ENCODE measurements at places on chromosomes 5 and 9.

- no peak for DNase-seq
Observed at GRCh38 chr9:112872019-112872418, 18.7 kb downstream of the SLC46A2 start.

DNA sequence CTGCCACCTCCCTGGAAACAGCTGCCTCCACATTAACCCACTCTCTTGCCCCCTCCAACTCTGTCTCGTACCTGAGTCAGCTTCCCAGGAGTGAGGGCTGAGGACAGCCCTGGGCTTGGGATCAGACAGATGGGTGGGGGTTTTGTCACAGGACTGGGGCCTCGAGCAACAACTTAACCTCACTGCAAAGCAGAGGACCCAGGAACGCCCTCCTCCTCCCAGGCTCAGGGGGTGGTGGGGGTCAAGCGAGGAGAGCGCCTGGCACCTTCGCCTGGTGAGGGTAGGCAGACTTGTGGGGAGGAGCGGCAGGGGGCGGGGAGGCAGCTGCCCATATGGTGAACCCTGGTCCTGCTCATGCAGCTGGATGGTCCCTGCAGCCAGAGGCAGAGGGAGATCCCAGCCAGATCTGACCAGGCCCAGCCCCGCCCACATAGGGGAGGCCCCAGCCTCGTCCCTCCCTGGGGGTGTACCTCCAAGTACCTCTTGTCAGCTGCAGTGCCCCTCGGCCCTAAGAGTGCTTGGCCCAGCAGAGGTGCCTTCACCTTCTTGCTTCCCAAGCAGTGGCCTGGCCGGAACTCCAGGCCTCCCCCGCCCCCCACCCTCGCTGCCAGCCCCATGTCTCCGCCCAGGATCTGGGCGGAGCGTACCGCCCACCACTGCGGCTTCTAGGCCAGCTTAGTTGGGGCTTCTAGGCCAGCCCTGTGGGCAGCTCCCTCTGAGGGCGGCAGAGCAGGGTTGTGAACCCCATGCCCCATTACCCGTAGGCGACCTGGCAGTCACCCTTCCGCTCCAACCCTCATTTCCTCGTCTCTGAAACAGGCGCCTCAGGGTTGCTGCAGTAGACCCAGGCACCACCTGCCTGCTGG is at the start of gene SARDH:
TSS of gene SARDH (minus strand) at position 579 of the 866 bp plus-strand sequence. CDS start 4,179 bp downstream, outside the sequence.
- no peak for DNase-seq

GRCh38 chr5:76787237-76787636 is 31.6 kb upstream of the F2RL1 start:
- DNase-seq = no peak

DNA sequence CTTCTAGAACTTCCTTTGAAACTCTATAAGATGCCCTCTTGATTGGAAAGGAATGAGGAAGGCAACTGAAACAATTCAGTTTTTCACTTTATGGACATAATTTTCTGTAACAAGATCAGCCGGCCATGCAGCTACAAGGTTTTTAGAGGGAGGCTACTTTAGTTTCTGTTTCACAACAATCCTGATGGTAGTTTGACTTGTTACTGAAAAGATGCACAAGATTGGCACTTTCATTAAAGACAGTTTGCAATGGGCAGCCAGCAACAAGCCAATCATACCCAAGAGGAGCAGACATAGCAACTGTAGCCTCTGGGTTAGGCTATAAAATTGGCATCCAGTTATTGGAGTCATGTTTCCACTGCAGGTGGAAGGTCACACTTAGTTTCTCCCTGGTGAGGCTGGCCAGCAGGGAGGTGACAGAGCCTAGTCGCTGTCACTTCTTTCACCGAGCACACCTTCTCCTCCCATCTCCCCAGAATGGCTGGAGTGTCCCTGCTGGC is 74.3 kb upstream of the TGFBR1 start:
- no peak for DNase-seq

DNA sequence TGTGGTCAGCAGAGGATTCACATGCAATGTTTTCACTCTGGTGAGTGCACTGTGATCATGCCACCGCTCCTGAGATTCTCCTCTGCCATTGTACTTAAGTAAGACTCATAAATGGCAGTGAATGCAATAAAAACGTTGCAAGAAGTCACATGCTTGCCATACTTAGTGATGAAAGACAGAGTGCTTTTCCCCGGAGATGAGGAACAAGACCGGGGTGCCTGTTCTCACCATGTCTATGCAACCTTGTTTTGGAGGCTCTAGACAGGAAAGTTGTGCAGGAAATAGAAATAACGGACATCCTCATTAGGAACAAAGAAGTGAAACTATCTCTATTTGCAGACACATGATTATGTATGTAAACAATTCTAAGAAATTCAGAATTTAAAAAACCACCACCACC is 84.7 kb upstream of the IRX2 start:
- no peak for DNase-seq

GRCh38 chr5:91224456-91224855 is 158.7 kb downstream of the ARRDC3 start:
- DNase-seq = no peak

DNA sequence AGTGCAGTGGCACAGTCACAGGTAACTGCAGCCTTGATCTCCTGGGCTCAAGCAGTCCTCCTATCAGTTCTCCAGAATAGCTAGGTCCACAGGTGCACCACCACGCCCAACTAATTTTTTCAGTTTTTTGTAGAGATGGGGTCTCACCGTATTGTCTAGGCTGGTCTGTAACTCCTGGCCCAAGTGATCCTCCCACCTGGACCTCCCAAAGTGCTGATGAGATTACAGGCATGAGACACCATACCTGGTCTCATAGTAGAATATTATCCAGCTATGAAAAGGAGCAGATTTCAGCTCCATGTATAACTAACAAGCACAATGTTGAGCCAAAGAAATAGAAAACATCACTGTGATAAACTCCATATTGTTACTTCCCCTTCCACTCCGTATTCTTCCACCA is 69.8 kb downstream of the FAM78A start:
- DNase-seq = no peak

- no peak for DNase-seq
Observed at GRCh38 chr9:116303270-116303669, 149.7 kb downstream of the PAPPA start.

- no peak for DNase-seq
Observed at GRCh38 chr5:31750215-31750614, 111.3 kb downstream of the PDZD2 start.

DNA sequence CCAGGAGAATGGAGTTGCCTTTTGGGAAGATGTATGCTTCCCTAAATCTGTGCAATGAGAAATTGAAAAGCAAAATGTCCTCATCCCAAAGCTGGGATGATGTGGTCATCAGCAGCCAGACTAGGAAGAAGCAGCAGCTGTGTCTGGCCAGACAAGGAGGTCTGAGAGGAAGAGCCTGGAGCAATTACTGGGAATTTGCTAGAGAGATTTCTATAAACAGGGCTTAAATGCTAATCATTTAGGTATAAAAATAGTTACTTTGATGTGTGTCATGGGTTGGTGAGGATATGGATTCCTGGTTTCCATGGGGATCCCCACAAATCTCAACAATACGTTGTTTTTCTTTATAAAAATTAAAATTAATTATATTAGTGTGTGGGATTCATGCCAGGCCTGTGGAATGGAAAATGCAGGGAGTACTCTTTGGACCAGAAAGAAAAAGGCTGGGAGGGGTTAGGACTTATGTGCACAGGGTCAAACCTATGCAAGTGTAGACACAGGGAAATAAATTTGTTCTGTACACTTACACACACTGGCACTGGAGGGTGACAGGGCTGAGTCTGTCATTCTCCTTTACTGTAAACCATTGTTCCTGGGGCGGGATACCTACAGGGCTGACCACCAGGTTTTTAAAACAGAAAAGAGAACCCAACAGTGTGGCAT is 58.7 kb upstream of the TRPC7 start:
- no peak for DNase-seq

- DNase-seq = no peak
Observed at GRCh38 chr5:31993165-31993961, 180.8 kb downstream of the GOLPH3 start.

DNA sequence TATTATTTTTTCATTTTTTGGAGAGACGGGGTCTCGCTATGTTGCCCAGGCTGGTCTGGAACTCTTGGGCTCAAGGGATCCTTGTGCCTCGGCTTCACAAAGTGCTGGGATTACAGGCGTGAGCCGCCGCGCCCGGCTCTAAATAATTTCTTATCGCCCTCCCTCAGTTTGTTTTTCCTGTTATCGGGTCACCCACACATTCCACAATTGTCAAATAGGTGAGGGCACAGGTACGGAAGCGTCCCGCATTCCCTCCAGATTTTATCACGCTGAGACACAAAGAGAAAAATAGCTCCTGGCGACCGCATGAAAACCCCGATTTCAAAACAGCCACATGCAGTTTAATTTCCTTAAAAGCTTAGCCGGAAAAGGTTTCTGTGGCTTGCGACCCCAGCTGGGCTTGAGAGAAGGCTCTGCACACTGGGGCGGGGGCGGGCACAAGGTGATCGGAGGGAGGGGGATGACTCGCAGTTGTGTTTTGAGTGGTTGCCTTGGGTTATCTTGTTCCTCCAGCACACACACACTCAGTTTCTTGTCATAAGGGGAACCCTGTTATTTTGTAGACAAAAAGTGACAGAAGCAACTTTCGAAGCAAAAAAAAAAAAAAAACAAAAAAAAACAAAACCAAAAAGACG is 717 bp upstream of the IQGAP2 start:
- peak; percentile 76 for DNase-seq

GRCh38 chr5:134738133-134738962 is at the start of gene CAMLG:
CAMLG (plus strand) TSS chr5:134738548; CDS start chr5:134738621, 73 bp downstream.
- peak; percentile 96 for DNase-seq

DNA sequence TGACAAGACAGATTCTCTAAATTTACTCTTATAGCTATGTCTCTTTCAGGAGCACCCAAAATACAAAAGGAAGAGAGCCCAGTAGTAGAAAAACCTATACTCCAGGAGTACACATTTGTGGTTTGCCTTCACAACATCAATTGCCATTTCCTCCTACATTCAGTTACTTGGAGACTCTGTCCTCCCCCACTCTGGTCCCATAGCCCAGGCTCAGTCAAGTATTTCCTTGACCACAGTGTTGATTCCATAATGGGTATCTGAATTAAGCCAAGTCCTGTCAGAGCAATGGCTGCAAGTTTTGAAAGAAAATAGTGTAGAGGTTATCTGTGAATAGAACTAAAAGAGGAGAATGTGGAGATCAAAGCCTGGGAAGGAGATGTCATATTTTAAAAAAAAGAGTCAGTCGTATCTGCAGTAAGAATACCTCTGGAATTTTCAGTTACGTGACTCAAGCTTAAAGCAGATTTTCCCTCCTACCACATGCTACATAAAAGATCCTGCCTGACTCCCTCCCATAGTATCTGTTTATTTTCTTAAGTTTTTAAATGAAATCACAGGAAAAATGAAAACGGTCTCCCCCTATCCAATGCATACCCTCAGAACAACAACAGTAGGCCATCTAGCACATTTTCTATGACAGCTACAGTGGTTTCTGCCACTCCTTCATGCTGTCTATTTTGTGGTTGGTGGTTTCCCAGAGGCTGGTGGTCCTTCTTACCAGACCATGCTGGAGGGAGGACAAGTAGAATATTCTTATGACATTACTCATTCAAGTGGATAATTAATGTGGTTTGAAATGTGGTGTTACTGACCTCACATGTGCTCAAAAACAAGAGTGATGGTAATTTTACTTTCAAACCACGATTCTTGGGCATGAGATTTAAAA is 249.7 kb upstream of the TMEM161B start:
- DNase-seq = no peak

DNA sequence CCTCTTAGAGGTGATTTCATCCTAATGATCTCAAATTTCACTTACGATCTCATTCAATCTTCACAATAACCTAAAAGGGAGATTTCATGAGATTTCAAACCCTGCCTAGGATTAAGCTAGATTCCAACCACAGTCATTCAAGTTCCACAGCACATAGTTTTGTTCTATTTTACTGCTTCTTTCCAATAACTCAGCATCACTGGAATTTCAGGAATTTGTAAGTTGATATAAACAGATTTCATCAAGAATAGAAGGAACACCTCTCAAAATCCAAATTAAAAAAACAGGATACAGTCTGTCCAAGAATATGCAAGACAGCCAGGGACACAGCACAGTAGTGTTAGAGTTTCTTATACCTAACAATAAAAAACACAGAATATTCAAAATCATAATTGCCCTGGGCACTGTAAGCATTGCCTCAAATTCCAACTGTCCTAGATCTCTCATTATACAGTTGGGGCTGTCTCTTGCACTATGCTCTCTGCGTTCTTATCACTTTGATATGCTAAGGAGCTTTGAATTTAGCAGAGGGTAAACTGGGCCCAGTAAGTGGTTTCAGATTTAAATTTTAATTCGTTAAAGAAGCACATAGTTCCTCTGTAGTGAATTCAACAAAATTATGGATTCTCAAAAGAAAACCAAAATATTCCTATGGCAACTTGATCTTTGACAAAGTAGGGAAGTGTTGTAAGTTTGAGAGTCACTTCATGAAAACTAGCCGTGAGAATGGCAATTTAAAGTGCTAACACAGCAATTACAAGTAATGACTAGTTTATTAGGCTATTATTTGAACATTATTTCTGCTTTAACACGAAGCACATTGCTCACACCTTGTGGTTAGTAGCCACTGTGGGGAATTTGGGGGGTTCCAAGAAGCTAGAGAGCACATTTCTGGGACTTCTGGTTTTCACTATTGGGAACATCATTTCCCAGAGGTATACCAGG is 478.6 kb upstream of the C9orf72 start:
- no peak for DNase-seq

GRCh38 chr5:153237671-153238332 is 252.7 kb upstream of the GRIA1 start:
- DNase-seq = no peak

DNA sequence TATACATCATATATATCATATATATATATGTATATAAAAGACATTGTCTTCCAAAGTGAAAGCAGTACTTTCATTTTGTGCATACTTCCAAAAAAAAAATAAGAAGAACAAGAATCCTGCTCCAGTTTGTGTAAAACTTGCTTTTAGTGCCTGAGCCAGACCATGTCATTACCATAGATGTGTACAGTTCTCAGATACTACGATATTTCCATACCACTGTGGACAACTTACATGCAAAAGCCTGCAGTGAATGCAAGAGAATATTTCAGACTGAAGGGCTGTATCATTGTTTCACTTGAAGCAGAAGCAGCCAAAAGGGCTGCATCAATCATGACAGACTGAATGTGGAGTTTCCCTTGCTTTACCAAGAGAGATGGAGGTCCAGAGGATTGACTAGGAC is 72.6 kb upstream of the CYLC2 start:
- no peak for DNase-seq

DNA sequence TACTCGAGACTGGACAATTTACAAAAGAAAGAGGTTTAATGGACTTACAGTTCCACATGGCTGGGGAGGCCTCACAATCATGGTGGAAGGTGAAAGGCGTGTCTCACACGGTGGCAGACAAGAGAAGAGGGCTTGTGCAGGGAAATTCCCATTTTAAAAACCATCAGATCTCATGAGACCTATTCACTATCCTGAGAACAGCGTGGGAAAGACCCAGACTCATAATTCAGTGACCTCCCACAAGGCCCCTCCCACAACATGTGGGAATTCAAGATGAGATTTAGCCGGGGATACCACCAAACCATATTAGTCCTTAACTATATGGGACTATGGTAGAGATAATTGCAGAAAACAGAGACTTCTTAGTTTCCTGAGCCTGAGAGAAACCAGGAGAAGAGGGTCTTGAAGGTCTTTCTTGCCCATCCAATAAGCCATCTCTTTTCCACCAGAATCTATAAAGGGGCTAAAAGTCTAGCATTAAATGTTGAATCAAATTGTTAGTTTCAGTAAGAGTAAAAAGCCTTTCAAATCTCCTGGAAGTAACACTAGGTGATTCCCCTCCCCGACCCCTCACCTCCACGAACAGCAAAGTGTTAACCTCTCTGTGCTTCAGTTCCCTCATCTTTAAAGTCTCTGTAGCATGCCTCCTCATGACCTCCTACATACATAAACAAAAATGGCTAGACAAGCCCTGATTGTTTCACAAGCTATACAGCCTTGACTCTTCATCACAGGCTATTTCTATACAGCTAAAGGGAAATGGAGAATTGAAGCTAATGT is 259.1 kb downstream of the TMEM167A start:
- no peak for DNase-seq
